ENCODE measurements at places on chromosomes 12 and 14.

GRCh38 chr12:57905812-57906475, 35.4 kb upstream of the ATP23 start:
- no peak for DNase-seq

DNA sequence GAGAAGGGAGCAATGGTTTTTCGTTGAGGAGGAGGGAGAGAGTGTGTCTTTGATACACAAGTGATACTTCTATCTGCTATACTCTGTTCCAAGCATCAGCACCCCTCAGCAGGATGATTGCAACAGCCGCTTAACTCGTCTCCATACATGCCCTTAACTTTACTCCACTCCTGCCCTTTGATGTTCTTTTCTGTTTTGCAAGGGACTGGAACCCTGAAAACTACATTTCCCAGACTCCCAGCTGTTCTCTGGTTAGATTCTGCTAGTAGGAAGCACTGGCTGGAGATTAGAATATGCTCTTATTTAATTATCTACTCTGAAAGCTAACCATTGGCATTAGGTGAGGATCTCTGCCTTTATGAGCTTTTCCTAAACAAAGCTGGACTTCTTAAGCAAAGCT, 23.5 kb upstream of the CRADD start:
- no peak for DNase-seq

DNA sequence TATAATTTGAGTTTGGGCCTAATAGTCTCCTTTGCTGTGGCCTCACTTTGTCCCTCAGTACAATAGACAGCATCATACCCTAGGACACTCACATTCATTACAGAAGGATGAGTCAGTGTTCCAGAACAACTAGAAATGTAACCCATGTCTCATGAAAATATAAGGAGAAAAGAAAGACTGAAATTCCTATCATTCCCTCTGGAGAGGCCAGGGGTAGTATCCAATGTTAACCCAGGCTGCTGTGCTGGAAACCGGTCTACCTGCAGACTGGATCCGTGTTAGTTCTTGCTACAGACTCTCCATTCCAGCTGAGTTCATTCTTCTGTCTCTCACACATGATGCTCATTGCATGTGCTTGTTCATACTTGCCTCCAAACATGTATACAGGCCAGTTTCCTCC, 75.8 kb upstream of the HOXC13 start:
- no peak for DNase-seq

DNA sequence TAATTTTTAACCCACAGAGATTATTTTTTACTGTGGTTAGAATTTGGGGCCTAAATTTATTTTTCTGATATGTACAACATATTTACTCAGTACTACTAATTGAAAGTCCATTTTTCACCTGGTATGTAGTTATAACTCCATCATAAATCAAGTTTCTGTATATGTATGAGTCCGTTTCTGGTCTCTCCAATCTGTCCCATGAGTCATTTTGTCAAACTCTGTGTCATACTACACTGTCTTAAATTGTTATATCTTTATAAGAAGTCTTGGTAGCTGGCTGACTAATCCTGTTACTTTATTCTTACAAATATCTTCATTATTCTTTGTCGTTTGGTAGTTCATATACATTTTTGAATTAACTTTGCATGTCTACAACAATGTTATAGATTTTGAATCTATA, 344.0 kb downstream of the PDZRN4 start:
- DNase-seq: no peak

DNA sequence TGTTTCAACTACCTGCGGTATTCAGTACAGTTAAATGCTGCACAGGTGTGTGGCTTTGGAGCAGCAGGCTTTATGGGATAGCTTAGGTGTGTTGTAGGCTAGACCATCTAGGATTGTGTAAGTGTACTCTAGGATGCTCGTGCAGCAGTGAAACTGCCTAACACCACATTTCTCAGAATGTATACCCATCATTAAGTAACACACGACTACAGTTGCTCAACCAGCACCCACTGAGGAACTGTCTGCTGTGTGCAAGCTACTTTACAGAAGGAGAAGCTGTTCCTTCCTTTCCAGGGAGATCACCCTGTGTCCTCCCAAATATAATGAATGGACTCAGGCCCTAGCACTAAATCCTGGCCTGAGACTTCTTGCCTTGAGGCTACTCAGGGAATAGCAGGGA, 94.8 kb downstream of the SLC24A4 start:
- DNase-seq: no peak

DNA sequence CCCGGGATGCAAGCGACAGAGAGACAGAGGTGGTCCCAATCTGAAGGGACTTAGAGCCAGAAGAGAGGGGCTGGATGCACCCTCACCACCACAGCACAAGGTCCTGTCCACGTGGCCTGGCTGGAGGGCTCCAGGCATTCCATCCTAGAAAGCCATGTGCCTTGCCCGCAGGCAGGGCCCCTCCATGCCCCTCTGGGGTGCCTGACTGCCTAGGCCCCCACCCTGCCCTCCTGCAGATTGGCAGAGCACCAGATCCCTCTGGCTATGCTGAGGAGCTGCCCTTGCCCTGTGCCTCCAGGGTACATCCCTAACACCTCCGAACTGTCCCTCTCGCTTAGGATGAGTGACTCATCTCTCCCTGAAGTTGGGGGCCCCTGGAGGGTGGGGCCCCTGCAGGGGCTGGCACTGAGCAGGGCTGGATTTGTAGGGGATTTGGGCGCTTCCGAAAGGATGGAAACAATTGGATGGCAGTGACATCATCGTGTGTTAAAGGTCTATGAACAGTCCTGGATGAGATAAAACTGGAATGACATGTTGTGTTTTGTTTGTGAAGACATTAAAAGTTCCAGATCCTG, 50.9 kb downstream of the CHGA start:
- no peak for DNase-seq

DNA sequence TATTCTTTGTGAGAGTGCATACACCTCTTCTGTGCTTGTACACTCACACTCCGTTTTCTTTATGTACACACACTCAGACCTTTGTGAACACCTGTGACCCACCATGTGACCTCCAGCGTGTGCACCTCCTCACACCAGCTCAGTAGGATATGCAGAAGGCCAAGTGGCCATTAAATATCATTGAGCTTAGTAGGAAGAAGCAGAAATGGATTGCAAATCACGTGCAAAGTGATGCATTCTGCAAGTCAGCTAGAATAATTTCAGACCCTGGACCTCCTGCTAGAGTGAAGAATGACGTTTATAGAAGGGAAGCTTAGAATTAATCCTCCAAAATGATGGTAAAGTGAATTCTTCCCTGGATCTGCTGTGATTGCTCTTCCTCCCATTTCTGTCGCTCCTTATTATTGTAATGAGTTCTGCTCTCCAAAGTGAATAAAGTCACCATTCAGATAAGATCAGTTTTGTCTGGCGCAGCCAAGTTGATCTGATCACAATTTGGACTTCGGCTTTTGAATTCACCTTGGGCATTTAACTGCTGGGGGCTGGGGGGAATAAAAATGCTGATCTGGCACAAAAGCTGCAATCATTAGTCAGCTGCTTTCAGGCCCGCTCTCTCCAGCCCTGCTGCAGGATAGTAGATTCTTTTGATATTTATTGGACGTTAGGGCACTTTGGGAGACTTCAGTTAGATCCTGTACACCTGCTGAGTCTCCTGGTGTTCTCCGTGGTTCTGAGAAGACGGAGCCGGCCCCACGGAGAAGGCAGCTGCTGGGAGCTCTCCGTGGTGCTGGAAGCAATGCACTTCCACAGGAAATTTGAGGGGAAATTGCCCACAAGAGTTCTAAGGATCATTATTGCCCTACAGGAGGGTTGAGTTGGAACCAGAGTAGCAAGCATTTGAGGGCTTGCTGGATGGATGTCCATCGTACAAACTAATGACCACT, 12.4 kb upstream of the NRXN3 start:
- DNase-seq: no peak

- no peak for DNase-seq
Measured at GRCh38 chr12:96769400-96769799, 137.7 kb upstream of the NEDD1 start.

DNA sequence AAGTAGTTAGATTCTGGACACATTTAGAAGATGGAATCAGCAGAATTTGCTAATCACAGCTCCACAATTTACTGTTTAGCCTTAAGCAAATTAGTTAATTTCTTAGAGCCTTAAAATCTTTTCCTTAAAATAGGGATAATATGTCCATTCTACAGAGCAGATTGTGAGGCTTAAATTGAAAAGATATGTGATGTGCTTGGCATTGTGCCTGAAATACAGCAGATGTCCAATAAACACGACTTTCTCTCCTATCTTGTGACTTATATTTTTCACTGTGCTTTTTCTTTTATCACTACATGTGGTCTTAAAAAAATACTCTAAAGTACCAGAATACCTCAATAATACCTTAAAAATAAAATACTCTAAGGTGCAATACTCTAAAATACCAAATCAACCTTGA, 30.6 kb downstream of the CCER1 start:
- DNase-seq: no peak

GRCh38 chr12:115840159-115840558, 437.3 kb downstream of the MED13L start:
- DNase-seq: no peak

- DNase-seq: no peak
Measured at GRCh38 chr12:68806488-68807237, 1.3 kb upstream of the MDM2 start.

DNA sequence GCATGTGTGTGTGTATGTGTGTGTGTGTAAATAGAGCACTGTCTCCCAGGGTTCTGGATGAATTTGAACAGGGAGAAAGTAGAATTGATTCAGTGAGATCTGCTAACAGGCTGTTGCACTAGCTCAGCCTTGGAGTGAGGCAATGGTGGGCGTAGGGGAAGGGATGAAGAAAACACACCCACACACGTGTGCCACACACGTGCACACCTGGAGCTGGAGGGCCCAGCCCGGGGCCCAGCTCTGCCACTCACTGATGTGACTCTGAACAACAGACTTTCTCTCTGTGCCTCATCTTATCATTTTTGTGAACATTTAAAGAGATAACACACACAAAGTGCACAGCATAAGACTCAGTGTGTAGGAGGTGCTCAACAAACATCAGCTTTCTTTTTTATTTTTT, 4.2 kb downstream of the ACACB start:
- no peak for DNase-seq

DNA sequence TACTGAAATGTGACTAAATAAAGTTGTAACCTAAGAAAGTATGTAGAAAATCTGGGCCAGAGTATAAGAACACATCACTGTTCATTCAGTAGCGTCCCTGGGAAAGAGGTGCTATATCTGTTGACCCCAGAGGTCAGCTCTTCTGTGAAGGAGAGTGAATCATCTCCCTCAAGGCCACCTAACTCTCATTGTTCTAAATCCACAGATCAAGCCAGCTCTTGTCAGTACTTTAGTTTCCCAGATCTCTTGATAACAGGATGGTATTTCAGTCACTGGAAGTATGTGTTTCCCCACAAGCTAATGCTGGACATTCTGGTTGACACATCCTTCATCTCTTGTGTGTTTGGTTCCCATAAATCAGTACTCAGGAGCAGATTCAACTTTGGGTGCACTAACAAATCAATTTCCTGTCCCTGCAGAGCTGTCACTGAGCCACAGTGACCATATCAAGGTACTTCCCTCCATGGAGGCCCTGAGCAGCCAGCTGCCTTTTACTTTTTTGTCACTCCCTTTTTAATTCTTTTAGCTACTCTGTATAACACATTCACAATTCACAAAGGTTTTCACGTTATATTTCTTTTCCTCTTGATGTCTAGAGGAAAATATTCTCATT, 7.8 kb downstream of the KRT1 start:
- no peak for DNase-seq

GRCh38 chr12:64181430-64182291, 40.4 kb downstream of the KICS2 start:
- DNase-seq: no peak

DNA sequence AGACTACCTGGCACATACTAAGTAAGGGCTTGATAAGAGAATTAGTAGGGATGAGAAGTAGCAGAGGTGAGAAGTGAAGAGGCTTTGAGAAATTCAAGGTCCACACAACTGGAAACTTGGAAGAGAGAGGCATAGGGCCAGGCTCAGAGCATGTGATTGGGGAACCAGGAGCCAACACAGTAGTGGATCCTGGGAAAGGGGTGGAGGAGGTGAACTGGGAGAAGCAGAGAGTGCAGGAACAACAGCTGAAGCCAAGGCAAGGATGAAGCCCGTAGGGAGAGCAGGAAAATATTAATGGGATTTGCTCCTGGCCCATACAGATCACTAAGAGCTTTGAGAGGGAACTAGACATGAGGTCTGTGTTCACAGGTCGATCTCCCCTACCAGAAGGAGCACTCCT, 1.4 kb upstream of the ITGB7 start:
- DNase-seq: no peak

- DNase-seq: no peak
Measured at GRCh38 chr14:106837870-106838269, 1311.5 kb downstream of the TMEM121 start.

- DNase-seq: no peak
Measured at GRCh38 chr12:52164624-52165023, 27.2 kb downstream of the KRT80 start.

GRCh38 chr12:131369094-131369845, 341.6 kb upstream of the SFSWAP start:
- DNase-seq: no peak

DNA sequence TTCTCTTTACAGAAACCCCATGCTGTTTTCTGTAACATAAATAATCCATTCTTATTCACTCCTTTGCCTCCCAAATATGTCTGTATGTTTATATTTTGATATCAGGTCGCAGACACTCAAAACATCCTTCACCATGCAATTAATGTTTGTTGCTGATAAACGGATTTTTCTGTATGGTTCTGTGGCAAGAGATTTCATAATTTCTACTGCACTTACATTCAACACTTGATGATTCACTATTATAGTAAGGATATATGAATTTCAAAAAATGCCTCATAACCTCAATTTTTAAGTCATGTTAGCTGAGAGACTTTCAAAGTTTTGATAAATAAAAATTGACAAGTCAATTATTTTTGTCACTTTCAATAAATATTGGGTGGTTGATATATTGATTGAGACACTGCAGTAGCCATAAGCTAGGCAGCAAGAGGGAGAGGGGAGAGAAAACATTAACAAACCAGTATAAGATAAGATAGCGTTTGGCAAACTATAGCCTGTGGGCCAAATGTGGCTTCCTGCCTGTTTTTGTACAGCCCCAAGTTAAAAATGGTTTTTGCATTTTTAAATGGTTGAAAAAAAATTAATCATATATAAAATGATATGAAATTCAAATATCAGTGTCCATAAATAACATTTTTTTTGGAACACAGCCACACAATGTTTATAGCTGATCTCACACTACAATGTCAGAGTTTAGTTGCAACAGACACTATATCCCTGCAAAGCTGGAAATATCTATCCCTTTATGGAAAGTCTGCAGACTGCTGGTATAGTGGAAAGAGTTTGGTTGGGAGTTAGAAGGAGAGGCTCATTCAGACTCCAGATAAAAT, 18.3 kb downstream of the ALDH6A1 start:
- no peak for DNase-seq

- DNase-seq: no peak
Measured at GRCh38 chr14:67729072-67729885, 27.6 kb downstream of the RDH12 start.

DNA sequence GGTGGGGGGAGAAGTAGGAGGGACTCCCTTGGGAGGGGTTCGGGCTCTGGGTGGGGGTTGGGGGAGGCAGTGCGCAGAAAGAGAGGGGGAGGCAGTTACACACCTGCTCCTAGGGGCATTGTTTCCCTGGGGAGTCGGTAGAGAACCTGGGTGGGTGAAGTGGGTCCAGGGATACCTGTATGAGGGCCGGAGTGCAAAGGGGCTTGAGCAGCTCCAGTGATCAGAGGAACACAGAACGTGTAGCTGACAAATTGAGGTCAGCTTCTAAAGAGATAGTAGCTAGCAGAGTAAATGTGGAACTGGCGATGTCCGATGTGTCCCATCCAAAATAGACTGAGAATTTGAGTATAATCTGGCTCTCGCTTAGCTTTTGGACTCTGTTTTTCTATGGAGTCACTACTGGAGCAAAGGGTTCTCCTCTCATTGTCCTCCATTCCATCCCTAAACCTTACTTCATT, 502 bp downstream of the SMARCD1 start:
- no peak for DNase-seq

Data from stimulated activated CD8-positive, alpha-beta memory T cell treated with anti-CD3 and anti-CD28 coated beads, Interleukin-7, amount 100 ng/mL, for 24 hours (primary cell).